ENCODE measurements at places on chromosomes 1 and 21.

DNA sequence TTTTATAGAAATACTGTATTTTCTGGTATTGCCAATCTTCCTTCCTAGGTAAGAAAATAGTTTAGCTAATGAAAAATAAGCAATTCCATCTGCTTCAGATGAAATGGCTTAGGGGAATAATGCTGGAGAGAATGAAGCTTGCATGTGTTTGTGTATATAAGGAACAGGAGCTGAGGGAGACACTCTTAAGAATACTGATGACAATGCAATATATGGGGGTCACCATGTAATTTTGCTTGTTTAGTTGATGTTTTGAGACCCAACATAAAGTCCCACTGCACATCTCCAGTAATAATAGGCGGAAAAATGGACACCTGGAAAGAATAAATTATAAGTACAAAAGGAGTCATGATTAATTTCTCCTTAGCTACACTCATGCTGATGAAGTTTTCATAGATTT lies 110.8 kb upstream of the BRINP3 start:
- DNase-seq = no peak

GRCh38 chr1:175877939-175878737 lies 134.7 kb upstream of the TNR start:
- no peak for DNase-seq

DNA sequence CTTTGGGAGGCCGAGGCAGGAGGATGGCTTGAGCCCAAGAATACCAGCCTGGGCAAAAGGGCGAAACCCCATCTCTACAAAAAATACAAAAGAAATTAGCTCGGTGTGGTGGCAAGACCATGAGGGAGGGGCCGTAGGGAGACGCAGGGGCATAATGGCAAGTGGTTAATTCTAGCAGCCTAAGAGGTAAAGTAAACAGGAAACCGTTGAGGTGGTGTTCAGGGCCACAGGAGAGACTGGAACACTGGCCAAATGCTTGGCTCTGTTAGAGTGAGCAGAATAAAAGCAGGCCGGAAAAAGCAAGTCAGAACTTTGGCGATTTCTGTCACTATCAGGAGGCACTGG lies 89.2 kb downstream of the RIPK4 start:
- no peak for DNase-seq

- DNase-seq = no peak
Measured at GRCh38 chr1:182085726-182086125, 24.2 kb upstream of the ZNF648 start.

GRCh38 chr1:38179483-38179882 lies 132.9 kb upstream of the POU3F1 start:
- no peak for DNase-seq
